ENCODE measurements at places on chromosomes 4 and X. TPM values are rescaled to one million over a fixed set of nuclear protein-coding genes. Genes with fewer than 3 reads are reported as not detected.

The NWD2 gene
- not detected for total RNA-seq

The GLRA3 gene
- not detected for total RNA-seq

The HHIP gene
- total RNA-seq, result 0.79 TPM

The PABPC5 gene
- total RNA-seq, result not detected

The KCTD8 gene
- not detected for total RNA-seq

The NKX6-1 gene
- 0.58 TPM for total RNA-seq

The KLF3 gene
- total RNA-seq, result 12.0 TPM

The GPRASP1 gene
- total RNA-seq, result 0.32 TPM

The FAM241A gene
- 1.1 TPM for total RNA-seq

The ARMCX5 gene
- 9.5 TPM for total RNA-seq

The GCNA gene
- total RNA-seq, result 1.4 TPM

The AFF2 gene
- total RNA-seq, result not detected

The TMPRSS11D gene
- total RNA-seq, result not detected

The SMR3B gene
- not detected for total RNA-seq

The CLOCK gene
- 4.9 TPM for total RNA-seq

The SPANXB1 gene
- total RNA-seq, result 3.0 TPM

The HMGB2 gene
- total RNA-seq, result 136 TPM

The FGF2 gene
- 53.6 TPM for total RNA-seq

The MAGEB10 gene
- not detected for total RNA-seq

The SORCS2 gene
- 4.1 TPM for total RNA-seq

The TBX22 gene
- total RNA-seq, result not detected

The FAT1 gene
- total RNA-seq, result 204 TPM

The SOWAHB gene
- 0.05 TPM for total RNA-seq

The TREX2 gene
- 1.7 TPM for total RNA-seq

The ARL13A gene
- 0.38 TPM for total RNA-seq

The HTATSF1 gene
- total RNA-seq, result 73.7 TPM

The UGT2A1 gene
- total RNA-seq, result not detected

The CD38 gene
- total RNA-seq, result 10.1 TPM

The GPR78 gene
- total RNA-seq, result 0.17 TPM

The NRK gene
- total RNA-seq, result not detected

The CLDN34 gene
- total RNA-seq, result not detected

The TMSB15A gene
- total RNA-seq, result 0.73 TPM

The USO1 gene
- total RNA-seq, result 23.1 TPM

The RIBC1 gene
- 0.92 TPM for total RNA-seq

The SAGE1 gene
- 0.06 TPM for total RNA-seq

The FMR1 gene
- total RNA-seq, result 18.3 TPM

The SLC9B1 gene
- total RNA-seq, result 0.09 TPM

The SMARCA1 gene
- 41.1 TPM for total RNA-seq

The RASL11B gene
- 0.20 TPM for total RNA-seq

The CENPVL2 gene
- not detected for total RNA-seq

The SNCA gene
- 0.14 TPM for total RNA-seq

The TLR3 gene
- 0.44 TPM for total RNA-seq

The PDGFRA gene
- 0.51 TPM for total RNA-seq

The MAP3K15 gene
- 2.4 TPM for total RNA-seq

The ARSJ gene
- 4.6 TPM for total RNA-seq

The SLC30A9 gene
- total RNA-seq, result 26.7 TPM

The ATP2B3 gene
- total RNA-seq, result 0.05 TPM

The CXCL8 gene
- 19.3 TPM for total RNA-seq

The GPR119 gene
- total RNA-seq, result not detected

The PNMA6F gene
- total RNA-seq, result not detected

The DHX15 gene
- total RNA-seq, result 118 TPM

The ADAMTS3 gene
- total RNA-seq, result not detected

The CLCN4 gene
- 4.8 TPM for total RNA-seq

The EPHA5 gene
- 0.44 TPM for total RNA-seq

The ADGRL3 gene
- total RNA-seq, result 0.05 TPM

The TCEAL2 gene
- total RNA-seq, result not detected

The VEGFC gene
- total RNA-seq, result 14.7 TPM

All from A549 treated with CORT108297 at 1 μM for 4 hours (cell line).